Right ventricle myocardium superior (tissue), 1 donor: ENCODE measurements at places on chromosomes 1 and 21. TPM values are rescaled to one million over a fixed set of nuclear protein-coding genes. Genes with fewer than 3 reads are reported as not detected.

GRCh38 chr1:212749821-212750535 lies 41.6 kb downstream of the NSL1 start:
- DNase-seq = no peak

DNA sequence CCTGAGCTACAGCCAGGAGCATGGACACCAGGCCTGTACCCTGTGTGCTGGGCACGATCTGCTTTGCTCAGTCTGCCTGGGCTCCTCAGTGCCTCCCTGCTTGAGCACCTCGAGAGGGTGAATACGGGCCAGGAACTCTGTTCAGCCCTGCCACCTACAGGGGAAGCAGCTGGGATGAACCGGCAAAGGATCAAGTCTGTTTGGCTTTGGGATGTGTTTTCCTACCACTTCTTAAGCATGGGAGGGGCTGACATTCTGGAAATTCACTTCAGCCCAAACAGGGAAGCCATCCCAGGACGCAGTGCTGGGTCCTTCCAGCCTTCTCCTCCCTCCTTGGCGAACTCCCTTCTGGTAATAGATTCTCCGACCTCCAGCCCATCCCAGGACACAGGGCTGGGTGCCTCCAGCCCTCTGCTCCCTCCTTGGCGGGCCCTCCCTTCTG lies 55.8 kb upstream of the SELENON start:
- DNase-seq = peak; percentile 81

DNA sequence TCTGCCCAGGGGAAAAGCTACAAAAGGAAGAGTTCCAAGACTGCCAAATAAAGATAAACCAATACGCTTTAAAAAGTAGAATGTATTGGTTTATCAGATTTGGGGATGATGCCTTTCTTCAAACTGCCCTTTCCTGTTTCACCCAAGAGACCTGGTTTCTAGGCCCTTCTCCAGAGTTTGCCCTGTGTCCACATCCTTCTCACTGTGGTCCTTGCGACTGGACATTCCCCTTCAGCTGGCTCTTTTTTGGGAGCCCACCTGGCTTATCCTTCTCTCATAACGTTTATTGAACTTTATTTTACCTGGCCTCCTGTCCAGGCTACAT lies 490 bp upstream of the CZIB start:
- DNase-seq = no peak

DNA sequence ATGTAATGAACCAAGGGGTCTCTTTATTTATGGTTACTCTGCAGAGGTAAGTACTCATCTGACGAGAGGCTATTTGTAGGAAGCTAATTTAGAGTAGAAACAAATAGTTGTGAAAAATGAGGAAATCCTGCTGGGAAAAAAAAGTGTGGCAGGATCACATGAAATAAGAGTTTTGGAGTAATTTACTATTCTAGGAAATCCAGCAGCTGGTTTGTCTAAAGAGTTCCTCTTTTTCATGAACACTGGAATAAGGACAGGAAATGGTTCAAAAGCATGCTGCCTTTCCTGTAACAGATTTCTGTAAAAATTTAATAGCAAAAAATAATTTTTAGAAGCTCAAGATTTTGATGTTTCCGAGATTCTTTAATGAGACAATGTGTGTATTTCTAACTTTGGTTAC lies 177.3 kb downstream of the CHRM3 start:
- no peak for DNase-seq

DNA sequence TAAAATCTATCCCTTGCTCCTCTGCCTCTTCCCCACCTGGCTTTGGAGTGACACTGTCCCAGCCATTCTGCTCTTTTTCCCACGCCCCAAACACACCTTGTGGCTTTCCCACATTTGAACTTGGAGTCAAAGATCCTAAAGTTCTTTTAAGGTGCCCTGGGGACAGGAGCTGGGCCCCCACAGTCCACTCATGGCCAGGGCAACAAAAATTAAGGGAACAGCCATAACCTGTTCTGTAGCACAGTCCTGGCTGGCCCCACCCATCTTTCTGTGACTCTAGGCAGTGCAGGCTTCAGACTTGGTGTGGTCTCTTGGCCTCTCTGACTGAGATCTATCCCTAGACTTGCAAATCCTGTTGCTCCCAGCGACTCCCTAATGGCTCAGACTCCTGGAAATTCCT lies 143.0 kb upstream of the MAGI3 start:
- DNase-seq = no peak

DNA sequence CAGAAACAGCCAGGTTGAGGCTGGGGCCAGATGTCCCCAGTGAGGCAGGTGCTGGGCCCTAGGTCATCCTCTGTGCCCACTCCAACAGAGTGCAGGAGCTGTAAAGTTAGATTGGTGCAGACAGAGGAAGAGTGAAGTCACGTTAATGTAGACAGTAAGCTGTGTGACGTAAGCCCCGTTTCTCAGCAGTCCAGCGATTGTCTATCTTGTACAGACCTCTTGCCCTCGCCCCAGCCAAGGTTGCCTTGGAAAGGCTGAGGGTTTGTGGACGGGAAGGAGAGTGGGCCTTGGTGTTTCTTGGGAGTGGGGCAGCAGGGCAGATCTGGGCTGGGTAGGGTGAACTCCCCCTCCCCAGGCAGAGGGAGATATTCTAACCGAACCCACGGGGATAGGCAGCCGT lies 13.5 kb downstream of the FAAH start:
- no peak for DNase-seq

DNA sequence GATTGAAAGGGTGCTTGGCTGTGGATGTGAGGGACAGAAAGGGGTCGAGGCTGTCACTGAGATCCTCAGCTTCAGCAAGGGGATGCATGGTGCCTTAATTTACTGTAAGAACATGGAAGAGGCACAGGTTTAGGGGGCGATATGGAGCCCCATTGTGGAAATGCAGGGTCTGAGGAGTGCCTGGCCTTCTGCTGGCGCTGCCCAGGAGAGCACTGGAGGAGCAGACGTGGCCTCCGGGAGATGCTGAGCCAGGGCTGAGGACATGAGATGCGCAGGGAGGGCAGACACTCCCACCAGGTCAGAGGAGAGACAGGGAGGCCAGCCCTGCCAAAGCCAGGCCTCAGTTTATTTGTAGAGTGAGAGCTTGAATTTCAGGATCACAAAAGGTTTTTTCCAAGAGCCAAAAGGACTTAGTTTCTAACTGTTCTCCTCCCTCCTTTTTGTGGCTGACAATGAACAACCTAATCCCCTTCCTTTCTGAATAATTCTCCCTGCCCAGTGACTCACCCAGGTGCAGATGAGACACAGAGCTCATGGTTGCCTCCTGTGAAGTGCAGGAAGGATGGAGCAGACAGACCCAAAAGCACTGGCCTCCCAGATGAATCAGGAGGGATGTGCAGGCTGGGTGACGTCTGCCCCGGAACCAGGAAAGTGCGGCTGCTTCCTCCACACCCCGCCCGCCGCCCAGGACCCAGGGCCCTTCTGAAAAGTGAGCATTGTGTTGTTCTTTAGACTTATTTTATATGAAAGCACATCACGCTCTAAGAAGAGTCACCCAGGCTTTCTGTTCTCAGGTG lies 73.0 kb upstream of the TMPRSS2 start:
- DNase-seq = no peak

DNA sequence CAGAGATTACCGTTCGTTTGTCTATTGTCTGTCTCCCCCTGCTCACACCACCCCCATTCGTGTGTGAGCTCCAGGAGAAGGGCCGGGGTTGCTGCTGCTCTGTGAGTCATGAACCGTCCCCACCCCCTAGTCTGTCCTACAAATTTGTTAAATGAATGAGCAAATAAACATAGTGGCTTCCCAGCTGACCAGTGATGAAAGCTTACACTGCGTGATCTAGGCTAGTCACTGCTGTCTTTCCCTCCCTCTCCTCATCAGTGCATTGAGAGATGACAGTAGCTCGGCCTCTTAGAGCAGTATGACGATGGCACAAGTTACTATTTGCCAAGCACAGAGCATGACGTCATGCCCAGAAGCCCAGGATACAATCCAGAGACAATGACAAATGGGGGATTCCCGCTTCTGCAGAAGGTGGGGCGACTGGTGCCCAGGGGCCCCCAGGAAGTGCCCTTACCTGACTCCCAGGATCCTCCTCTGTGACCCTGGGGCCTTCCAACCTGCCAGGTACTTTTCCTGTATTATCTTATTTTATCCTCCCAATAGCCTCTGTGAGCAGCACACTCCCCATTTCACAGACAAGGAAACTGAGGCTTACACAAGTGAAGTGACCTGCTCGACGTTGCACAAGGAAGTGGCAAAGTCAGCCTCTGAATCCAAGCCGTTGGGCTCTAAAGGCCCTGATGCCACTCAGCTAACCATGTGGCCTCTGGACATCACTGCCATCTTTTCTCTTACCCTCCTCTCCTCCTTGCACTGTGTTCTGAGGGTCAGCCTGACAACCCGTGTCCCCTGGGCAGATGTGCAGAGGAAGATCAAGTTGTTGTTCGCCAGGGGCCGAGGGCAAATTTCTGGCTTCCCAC lies 8.6 kb upstream of the EPHA2 start:
- no peak for DNase-seq

GRCh38 chr1:152419917-152420316 lies 5.9 kb upstream of the CRNN start:
- no peak for DNase-seq

GRCh38 chr21:42384156-42384945 lies 11.5 kb downstream of the TMPRSS3 start:
- DNase-seq = no peak

DNA sequence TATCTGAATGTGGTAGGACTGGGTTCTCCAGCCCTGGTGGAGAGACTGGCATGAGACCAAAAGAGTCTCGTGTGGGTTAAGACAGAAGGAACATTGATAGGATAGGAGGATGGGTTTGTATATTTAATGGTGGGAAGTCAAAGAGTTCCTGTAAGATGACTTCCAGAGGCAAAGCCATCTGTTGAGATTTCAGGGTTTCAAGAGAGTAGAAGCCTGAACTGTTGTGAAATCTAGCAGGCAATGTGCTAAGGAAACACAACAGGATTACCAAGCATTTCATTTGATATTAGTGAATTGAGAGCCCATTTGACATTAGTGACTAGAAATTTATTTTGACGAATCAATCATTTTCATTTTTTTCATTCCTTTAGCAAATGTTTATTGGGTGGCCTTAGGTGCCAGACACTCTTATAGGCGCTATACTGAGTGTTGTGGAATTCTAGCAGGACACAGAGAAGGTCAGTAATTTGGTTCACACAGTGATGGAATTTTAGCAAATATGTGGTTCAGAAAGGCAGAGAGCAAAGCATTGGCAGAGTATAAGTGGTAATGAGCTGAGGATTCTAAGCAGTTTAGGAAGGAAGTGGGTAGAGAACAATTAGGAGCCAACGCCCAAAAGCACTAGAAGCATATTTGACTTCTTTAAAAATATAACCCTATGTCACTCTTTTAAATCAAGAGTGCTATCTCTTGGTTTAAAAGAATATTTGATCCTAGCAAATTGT lies 149.3 kb downstream of the AK5 start:
- DNase-seq = no peak

GRCh38 chr1:35223084-35223630 lies 30.2 kb upstream of the SFPQ start:
- DNase-seq = no peak

DNA sequence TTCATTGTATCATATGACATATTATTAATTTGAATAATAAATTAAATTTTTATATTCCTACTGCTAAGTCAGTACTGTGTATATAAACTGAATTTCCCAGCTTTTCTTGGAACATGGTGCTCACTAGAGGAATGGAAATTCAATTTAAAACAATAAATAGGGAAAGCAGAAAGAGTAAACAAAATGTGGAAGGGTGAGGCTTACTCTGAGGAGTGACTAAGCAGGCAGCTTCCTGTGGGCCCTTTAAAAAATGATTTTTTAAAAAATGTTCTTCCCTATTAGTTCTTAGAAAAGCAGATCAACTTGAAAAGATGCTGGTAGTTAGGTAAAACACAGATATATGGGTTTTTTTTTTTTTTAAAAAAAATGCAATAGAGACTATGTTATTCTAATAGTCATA lies 49.5 kb upstream of the S1PR1 start:
- no peak for DNase-seq

DNA sequence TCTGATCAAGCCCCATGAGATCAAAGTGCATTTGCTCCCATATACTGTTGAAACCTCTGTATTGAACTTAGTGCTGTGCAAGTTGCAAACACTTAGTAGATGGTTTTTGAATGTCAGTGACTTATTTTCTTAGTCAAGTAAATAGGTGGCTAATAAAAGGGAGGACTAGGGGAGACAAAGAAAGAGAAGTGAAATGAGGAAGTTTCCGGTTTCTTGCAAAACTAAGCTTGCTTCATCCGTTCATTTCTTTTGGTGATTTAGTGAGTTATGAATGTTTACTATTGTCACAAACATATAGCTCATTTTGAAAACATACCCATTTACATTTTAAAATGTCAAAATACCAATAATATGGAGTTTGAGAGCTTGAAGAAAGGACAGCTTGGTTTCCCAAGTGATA lies 23.0 kb downstream of the ADAMTS5 start:
- no peak for DNase-seq

DNA sequence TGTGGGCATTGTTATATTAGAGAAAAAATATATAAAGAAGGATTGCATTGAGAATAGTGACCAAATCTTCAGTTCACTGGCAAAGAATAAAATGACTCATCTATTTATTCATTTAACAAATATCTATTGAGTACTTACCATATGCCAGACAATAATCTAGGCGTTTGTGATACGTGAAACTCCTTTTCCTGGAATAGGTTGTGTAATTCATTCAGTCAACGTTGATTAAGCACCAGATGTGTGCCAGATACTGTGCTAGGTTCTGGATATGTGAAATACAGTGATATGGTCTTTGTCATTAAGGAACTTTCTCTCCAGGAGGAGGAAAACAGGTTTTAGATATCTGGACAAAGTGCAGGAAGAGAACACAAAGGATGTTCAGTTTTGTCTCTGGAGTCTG lies 344.5 kb downstream of the RWDD3 start:
- no peak for DNase-seq

DNA sequence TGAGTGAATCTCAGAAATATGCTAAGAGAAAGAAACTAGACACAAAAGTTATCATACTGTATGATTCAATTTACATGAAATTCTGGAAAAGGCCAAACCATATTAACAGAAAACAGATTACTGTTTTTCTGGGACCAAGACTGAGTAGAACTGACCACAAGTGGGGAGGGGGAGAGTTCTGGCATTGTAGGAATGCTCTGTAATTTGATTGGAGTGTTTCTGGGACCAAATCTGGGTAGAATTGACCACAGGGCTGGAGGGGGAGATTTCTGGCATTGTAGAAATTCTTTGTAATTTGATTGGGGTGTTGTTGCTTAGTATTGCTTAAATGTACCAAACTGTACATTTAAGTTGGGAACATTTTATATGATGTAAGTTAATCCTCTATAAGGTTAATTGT lies 3.4 kb upstream of the OR10K1 start:
- no peak for DNase-seq

DNA sequence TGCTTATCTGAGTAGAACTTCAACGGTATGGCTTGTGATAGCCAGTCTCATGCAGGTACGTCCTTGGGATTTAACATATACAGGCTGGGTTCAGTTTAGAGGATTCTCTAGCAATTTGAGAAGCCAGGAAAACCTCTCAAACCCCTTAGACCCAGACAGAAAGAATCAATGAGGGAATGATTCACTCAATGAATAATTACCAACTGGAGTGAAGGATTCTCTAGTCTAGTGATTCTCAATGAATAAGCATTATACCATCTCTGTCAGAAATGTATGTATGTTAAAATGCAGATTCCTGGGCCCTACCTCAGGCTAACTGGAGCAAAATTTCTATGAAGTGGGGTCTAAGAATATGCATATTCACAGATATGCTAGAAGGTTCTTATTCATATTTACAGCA lies 54.5 kb upstream of the APP start:
- DNase-seq = no peak

PPIAL4G gene
- total RNA-seq = not detected

ACTN2 gene
- total RNA-seq = 1,943 TPM

LRRC7 gene
- 3.0 TPM for total RNA-seq

PAPPA2 gene
- 0.32 TPM for total RNA-seq

RHD gene
- not detected for total RNA-seq

USP24 gene
- total RNA-seq = 32.9 TPM

C1orf94 gene
- not detected for total RNA-seq

HCRTR1 gene
- 0.46 TPM for total RNA-seq

PGLYRP3 gene
- total RNA-seq = not detected

SLC16A4 gene
- 3.4 TPM for total RNA-seq
